ENCODE measurements at places on chromosomes 7 and 10.

DNA sequence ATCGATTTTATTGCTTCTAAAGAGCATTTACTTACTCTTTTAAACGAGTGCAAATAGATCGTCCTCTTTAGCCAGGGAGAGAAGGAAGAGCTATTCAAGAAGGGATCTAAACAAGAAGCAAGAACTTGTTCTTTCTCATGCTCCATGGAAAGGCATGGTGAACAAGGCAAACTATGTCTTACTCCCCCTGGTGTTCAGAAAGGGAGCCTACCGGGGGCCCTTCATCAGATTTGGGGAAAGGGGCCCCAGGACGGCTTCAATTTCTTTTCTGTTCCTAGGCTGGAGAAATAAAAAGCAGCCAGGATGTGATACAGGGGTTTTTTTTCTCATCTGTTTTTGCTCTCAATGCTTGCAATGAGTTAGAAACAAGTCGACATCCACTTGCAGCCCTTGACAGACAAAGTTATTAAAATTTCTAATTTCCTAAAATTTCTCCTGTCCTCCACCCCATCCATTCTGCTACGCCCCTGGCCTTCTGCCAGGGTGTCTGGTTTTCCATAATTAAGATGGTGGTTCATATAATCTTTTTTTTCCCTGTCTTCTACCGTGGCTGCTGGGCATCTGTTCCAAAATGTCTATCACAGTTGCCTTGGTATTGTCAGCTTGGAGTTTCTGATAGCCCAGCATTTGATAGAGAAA is 214.4 kb downstream of the CREB5 start:
- no peak for DNase-seq

DNA sequence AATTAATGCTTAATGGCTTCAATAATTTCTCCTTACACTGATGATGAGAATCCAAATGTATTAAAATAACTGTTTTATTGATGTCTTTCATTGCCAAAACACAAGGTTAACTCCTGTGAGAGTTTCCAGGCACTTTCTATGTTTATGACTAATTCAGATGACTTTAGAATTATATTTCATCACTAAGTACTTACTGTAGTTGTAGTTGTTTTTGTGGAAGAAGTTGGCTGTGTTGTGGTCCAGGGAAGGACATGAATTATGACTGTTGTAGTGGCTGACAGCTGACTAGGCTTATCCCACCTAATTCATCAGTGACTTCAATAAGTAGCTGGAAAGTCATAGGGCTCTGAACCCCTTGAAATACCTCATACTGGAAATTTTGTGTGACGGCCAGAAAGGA is 254.8 kb downstream of the HGF start:
- DNase-seq: no peak

DNA sequence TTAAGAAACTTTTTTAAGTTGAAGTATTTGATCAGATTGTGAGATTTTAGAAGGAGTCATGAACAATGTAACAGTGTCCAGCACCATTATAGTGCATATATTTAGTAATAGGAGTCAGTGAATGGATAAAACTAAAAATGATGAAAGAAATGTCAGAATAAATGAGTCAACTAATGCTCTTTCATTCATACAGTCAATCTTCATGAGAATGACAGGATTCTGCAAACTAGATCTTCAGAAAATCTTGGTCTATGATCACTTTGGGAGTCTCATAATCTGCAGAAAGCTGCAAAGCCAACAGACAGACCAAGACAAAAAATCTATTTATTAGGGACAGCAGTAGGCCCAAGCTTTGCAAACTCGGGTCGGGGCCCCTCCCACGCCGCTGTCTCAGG is 710 bp downstream of the RNLS start:
- no peak for DNase-seq

- no peak for DNase-seq
Observed at GRCh38 chr7:40297741-40298311, 163.0 kb downstream of the SUGCT start.

DNA sequence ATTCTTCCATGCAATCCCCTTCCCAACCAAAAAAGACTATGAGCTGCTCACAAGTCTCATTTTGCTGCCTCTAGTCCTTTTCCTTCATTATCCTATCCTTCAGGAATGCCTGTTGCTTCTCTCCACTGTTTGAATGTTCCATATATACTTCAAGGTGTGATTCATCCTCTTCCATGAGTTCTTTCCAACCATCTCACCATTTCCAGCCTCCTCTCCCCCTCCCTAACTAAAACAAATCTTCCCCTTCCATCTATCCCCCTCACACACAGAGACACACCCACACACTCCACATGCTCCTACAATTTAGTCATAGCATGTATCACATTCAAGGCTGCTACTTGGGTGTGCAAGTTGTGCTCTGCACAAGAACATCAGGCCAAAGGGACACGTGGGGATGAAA is 254.3 kb downstream of the DYNC1I1 start:
- no peak for DNase-seq
